ENCODE measurements at places on chromosomes 1 and 21.
A peak's percentile ranks its signal among the peaks of the same experiment; 100 is the strongest.

DNA sequence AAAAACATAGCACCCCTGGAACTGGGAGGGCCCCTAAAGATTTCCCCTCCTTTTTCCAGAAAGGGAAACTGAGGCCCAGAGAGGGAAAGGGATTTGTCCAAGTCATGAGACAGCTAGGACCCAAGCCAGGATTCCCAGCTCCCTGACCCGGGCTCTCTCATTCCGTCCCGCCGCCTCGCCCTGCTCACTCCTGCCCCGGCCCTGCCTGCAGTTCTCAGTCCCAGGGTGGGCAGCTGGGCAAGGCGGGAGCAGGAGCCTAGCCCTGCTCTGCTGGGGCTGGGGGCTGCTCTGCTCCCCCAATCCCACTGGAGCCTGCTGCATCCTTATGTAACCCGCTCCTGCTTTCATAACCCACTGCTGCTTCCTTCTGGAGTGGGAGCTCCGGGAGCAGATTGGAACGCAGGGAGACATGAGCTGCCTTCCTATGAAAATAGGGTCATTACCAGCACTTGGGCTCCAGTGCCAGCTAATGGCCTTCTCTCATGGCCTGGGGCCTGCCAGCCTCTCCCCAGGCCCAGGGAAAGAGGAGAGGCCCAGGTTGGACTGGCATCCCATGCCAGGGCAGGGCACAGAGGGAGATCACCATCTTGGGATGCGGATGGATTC is 84.5 kb downstream of the CAMK2N1 start:
- peak; percentile 3 for DNase-seq

DNA sequence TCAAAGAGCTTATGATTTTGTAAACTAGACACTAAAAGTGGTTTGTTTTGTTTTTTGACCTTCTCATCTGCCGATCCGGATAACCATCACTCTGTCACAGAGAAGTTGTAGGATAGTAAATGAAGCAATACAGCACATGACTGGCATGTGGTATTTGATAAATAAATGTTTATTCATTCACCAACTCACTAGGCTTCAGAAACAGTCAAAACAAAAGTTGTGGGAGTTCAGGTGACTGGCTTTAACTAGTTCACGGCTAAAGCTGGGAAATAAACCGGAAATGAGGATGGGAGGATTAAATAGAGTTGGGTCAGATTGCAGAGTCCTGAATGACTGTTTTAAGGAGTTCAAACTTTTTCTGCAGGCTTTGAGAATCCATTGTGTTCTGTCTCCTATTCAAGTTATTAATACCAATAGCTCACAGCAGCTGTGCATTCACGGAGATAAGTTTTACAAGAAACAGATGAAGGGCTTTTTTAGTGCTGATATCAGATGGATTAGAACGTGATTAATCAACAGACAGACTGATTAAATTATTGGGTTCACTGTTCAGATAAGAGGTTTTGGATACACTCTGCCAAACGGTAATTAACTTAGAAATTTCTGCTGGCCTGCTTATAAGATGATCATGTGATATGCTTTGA is 463.3 kb downstream of the DPYD start:
- DNase-seq = no peak

DNA sequence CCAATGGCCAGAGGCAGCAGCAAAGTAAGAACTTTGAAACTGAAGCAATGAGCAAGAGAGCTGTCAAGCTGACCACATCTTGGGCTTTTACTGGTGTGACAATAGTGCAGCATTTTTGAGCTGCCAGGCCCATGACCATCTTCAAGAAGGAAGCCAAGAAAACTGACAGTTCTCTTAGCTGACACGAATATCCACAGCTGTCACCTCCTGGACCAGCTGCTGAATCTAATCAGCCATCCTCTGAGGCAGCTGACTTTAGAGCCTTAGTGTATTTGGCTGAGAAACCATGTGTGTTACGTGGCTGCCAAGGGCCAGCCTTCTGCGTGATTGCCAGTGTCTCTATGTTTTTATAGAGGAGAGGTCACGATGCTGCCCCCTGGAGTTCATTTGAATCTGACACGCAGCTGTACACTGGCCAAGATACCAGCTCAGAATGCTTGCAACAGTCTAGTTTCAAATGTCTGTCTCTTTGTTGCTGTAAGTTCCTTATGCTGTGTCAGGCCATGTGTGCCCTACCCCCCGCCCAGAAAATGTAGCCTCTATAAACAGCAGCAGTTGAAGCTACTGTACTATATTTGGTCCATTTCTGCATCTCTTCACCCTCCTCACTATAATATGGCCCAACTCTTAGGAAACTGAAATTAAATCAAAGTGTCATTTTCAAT is 39.7 kb downstream of the PALMD start:
- DNase-seq = peak; percentile 88

GRCh38 chr1:55813618-55814017 is 598.5 kb upstream of the USP24 start:
- peak; percentile 48 for DNase-seq

DNA sequence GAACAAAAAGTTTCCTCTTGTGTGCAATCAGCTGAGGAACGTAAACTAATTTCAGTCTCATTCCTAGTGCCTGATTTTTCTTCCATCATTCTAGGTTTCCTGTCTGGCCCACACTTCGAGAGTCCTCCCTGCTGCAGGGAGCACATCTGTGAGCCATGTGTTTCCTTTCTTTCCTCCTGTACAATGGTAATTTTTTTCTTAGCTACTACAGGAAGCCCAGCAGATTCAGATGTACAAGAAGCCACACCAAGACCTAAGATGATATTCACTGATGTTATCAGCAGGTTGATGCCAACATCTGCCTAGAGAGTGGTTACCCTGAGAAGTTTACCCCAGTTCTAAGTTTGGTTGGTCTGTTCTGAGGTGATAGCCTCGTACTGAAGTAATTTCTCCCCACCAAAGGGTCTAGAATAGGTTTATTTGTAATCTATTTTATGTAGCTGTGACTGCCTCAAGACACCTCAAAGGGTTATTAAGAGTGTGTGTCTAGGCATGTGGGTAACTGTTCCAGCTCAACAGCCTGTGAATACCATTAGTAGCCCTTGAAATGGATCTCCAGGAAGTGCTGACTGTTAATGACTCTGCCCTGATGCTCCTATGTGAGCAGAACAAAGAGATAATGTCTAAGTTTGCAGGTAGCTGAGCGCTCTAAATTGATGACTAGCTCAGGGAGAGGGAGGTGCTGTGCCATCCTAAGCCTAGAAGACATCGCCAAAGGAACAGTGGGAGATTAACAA is 31.7 kb upstream of the CLDN14 start:
- DNase-seq = no peak

DNA sequence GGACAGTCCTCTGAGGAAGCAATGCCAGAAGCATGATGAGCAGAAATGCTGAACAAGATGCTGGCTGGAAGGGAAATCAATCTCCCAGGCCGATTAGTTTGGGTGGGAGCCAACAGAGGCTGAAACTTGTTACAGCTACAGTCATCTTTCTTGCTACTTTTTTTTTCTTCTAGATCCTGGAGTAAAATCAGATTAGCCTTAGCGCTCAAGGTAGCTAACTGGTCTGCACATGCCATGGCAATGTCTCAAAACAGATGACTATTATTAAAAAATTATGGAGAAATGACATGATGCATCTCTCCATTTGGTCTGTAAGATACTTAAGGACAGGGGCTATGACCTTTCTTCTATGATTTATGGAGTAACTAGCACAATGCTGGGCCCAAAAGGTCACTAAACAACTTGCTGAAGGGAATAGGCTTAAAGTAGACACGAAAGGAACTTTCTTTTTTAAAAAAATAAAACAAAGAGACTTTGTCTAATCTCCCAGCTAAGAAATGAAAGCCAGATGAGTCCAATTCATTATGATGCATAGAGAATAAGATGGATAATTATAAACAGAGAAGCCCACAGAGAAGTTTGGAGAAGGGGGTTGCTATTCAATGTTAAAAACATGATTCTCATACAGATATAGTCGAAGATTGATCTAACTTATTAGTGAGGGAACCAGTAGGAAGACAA is 42.5 kb downstream of the UTP25 start:
- peak; percentile 66 for DNase-seq

GRCh38 chr1:160865337-160865736 is 2.6 kb upstream of the CD244 start:
- no peak for DNase-seq

DNA sequence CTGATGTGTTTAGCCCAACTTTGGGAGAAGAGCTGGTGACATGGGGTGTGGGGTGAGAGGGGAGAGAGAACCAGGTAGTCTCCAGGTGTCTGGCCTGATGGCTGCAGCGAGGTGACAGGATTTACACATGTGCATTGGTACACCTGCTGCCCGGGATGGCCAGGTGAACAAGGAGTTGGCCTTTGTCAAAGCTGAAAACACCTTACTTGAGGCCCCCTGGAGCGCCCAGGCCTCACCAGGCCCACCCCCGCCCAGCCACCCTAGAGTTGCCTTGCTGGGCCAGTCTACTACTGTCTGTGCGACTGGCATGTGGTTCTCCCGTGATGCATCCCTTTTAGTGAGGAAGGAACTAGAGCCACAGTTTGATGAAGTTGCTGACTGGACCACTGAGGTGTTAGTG is 90.5 kb downstream of the ADARB1 start:
- DNase-seq = no peak

DNA sequence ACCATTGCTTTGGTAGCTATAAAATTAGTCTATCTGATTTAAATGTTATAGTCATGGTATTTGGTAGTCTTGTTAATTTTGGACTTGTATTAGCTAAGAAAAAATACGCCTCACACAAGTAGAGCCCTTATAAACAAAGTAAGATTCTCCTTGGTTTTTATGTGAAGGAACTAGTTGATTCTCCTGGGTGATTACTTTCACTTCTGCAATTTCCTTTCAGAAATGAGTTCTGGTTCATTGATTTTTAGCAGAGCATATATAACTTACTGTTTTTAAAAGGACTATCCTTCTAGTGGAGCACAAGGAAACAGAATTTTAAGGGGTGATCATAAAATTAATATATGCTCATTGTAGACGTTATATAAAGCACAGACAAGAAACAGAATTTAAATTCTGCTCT is 120.1 kb downstream of the BACH1 start:
- DNase-seq = no peak

GRCh38 chr1:213296558-213296957 is 245.5 kb downstream of the RPS6KC1 start:
- no peak for DNase-seq

Data from femur (tissue), 1 donor.